CD4-positive, alpha-beta memory T cell (primary cell): ENCODE measurements at places on chromosomes 4 and X. TPM values are rescaled to one million over a fixed set of nuclear protein-coding genes. Genes with fewer than 3 reads are reported as not detected.

The C4orf33 gene
- 7.6 TPM for polyA plus RNA-seq

The TCEAL6 gene
- polyA plus RNA-seq = not detected

The TTC29 gene
- not detected for polyA plus RNA-seq

The OCIAD1 gene
- polyA plus RNA-seq = 171 TPM

The ANAPC10 gene
- 35.4 TPM for polyA plus RNA-seq

The KIT gene
- 5.2 TPM for polyA plus RNA-seq
